ENCODE measurements at places on chromosomes 13 and 19. TPM values are rescaled to one million over a fixed set of nuclear protein-coding genes. Genes with fewer than 3 reads are reported as not detected.

The WTIP gene
- 19.1 TPM for total RNA-seq

The GRIN3B gene
- 1.2 TPM for total RNA-seq

The KRTDAP gene
- not detected for total RNA-seq

The MUC16 gene
- not detected for total RNA-seq
